Pulmonary artery endothelial cell (primary cell): ENCODE measurements at places on chromosomes 6 and 20. TPM values are rescaled to one million over a fixed set of nuclear protein-coding genes. Genes with fewer than 3 reads are reported as not detected.

SLC22A1 gene
- total RNA-seq = 0.07 TPM in 1 of 2 replicates, not detected in the other

- DNase-seq = no peak
Observed at GRCh38 chr6:131116755-131117360, 18.4 kb upstream of the AKAP7 start.

- DNase-seq = no peak
Observed at GRCh38 chr6:23027281-23027680, 457.9 kb downstream of the HDGFL1 start.

DNA sequence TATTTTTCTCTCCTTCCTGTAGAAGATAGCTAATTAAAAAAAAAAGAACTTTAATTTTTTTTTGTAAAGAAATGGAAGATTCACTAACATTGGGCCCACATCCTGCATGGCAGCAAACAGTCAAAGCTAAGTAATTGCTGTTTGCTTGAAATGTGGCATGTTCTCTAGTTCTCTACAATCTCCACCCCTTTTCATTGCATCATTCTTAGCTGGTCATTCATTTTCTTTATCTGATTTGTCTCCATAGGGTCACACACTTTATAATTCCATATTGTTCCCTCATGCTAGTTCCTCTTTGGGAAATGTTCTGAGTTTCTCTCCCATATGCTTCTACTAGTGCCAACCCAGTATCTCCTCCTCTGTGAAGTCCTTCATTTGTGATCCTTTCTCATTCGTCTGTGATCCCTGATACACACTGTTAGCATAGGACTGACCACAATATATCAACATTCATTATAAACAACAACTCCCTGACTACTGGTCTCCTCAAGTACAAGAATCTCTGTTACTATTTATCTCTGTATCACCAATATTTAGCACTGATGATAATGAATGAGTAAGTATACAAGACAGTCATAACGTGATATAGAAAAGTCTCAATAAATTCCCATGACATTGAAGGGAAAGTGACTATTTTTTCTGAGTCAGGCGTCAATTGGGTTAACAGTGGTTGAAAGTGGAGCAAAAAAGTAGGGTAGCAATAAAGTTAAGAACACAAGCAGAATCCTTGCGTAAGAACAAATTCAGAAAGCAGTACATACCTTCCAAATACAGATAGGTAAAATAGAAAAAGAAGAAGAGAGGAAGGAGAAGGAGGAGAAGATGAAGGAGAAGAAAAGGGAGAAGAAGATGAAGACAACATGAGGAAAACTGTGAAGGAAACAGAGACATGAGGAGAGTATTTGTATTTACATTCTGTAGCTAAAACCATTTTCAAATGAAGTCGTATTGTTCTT, 33.2 kb upstream of the MYB start:
- DNase-seq = no peak
